ENCODE measurements at places on chromosomes 16 and 17.

DNA sequence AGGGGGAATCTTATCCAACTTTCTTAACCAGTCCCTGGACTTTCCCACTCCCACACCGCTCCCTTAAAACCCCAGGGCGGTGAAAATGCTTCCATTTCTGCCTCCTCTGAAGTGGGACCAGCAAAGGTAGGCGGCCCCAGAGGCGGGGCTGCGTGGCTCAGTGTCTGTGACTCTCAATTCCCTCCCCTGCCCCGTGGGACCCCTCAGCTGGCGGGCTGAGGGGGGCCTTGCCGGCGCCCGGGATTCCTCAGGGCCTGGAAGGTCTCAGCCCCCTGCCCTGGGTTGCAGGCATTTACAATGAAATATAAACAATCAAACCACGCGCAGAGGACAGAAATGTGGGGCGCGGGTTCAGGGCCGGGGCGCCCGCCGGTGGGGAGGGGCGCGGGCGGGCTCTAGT is 3.6 kb downstream of the SOST start:
- no peak for DNase-seq

DNA sequence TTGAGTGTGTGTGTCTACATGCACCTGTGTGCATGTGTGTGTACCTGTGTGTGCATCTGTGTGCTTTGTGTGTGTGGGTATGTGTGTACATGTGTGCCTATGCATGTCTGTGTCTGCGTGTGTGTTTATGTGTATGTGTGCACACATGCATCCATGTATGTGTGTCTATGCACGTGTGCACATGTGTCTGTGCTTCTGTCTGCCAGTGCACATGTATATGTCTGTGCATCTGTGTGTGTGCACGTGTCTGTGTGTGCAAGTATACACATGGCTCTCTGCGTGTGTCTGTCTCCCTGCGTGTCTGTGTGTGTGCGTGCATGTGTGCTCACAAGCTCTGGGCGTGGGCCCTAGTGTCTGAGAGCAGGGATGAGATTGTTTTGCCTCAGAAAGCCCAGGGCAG is 85.3 kb upstream of the SEC14L1 start:
- no peak for DNase-seq

DNA sequence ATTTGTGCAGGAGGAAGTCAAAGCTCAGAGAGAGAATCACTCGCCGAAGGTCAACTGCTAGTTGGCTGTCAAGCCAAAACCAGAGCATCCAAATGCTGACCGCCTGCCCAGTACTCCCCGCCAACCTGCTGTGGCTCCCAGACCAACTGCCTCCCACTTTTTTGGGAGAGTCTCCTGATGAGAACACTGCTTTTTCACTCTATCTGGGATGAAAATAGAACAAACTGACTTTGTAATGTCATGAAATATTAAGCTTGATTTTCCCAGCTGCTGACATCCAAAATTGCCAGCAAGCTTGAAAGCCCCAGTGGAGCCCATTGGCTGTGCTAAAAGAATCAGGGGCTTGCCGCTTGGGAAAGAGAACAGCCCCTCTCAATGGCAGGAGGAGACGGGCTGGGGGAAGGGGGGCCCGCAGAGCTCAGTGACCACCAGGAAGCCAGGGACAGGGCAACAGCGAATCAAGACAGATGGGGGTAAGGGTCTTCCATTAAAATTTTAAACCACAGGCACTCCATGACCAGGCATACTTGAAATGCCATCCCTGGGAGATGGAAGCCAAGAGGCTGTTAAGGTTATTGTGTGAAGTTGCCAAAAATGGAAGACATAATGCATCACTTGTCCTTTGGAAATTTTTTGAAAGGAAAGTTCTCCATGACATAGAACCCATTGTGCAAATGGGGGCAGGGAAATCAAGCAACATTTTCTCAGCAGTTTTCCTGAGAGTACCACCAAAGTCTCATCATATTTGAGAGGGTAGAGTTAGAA is 125.7 kb upstream of the CDH5 start:
- DNase-seq, result no peak

- DNase-seq, result no peak
Observed at GRCh38 chr17:40622509-40622928, 25.1 kb downstream of the SMARCE1 start.

DNA sequence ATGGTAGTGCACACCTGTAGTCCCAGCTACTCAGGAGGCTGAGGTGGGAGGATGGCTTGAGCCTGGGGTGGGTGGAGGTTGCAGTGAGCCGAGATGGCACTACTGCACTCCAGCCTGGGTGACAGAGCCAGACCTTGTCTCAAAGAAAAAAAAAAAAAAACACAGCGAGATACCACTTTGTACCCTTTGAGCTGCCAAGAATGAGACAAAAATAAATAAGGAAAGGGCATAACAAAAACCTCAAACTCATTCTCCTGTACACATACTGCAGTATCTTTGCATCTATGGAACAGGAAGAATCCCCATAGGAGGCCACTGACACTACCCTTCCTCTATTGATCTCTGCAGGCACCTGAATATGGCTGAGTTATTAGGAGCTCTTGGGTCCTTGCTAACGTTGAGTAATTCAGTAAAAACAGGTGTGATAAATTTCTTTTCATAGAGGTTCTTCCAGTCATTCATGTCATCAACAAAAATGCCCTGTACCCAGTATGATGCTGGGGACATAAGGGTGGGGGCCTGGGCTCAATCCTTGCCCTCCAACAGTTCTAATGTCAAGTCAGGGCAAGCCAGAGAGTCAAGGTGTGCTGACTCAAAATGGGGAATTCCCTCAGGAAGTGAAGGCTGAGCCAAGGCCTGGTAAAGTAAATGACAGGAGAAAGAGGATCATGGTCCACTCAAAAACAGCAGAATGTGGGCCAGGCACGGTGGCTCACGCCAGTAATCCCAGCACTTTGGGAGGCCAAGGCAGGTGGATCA is 26.9 kb downstream of the RANBP10 start:
- no peak for DNase-seq

GRCh38 chr17:15298176-15298575 is 33.0 kb upstream of the PMP22 start:
- DNase-seq, result no peak
